ENCODE measurements at places on chromosomes 16 and 17.

GRCh38 chr17:45223539-45224528 is 2.1 kb downstream of the FMNL1 start:
- no peak for DNase-seq

DNA sequence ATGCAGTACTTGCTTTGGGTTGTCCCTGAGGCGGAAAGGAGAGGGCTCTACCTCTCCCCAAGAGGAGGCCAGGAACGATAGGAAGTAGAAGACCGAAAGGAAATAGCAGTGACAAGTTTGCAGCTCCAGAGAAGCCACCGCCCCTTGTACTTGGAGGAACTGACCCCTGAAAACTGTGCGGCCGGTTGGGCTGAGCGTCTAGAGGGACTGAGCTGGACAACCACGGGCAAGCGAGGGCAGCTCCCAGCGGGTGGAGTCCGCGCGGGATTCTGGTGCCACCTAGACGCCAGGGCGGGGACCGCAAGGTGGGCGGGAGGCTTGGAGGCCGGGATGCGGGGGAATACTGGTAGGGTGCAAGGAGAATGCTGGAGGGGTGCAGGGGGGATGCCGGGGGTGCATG is 1.3 kb upstream of the SLC6A4 start:
- no peak for DNase-seq

GRCh38 chr17:6092182-6092902 is 22.2 kb downstream of the WSCD1 start:
- DNase-seq, result no peak

DNA sequence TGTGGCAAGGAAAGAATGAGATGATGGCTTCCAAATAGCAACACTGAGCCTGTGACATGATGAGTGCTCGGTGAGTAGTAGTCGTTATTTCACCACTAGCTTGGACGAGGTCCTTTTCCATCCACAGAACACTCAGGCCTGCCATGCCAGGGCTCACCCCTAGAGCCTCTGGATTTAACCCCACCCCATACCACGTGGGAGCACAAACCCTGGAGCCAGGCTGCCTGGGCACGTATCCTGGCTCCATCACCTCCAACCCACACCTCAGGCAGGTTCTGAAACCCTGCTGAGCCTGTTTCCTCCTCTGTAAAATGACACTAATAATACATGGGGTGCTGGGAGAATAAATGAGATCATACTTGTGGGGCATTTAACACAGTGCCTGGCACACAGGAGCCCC is 192.4 kb downstream of the KATNIP start:
- no peak for DNase-seq

GRCh38 chr16:14100825-14101224 is 29.7 kb downstream of the MRTFB start:
- no peak for DNase-seq

Measured in A172 (cell line).